ENCODE measurements at places on chromosomes 5 and 9.
A peak's percentile ranks its signal among the peaks of the same experiment; 100 is the strongest.

DNA sequence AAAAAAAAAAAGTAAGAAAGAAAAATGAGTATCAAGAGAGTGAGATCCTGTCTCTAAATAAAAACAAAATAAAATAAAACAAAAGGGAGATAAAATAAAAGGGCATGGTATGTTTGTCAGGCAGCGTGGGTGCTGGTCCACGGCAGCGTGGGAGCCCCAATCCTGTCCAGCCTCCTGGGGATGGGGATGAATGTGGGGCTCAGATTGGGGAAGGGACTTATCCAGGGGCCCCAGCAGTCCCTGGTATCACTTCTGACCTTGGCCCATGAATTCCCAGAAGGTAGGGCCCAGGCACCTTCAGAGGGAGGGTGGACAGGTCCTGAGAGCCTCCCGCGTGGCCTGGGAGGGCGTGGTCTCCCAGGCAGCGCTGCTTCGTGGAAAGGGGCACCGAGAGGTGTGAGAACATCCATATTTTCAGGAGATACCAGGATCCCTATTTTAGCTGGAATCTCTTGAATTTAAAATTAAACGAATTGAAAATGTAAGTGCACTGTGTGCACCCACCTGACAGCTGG is 71.2 kb downstream of the ZNF354C start:
- DNase-seq = no peak

- DNase-seq = no peak
Measured at GRCh38 chr5:158056130-158056825, 197.3 kb upstream of the CLINT1 start.

GRCh38 chr9:70256123-70256551 is 2.6 kb upstream of the SMC5 start:
- no peak for DNase-seq

GRCh38 chr5:17305017-17305416 is 87.6 kb downstream of the BASP1 start:
- no peak for DNase-seq

- no peak for DNase-seq
Measured at GRCh38 chr9:6214903-6215302, 704 bp upstream of the IL33 start.

GRCh38 chr5:154230526-154230925 is 40.0 kb downstream of the GALNT10 start:
- DNase-seq = no peak

GRCh38 chr5:126931963-126932660 is 98.2 kb downstream of the MARCHF3 start:
- no peak for DNase-seq

DNA sequence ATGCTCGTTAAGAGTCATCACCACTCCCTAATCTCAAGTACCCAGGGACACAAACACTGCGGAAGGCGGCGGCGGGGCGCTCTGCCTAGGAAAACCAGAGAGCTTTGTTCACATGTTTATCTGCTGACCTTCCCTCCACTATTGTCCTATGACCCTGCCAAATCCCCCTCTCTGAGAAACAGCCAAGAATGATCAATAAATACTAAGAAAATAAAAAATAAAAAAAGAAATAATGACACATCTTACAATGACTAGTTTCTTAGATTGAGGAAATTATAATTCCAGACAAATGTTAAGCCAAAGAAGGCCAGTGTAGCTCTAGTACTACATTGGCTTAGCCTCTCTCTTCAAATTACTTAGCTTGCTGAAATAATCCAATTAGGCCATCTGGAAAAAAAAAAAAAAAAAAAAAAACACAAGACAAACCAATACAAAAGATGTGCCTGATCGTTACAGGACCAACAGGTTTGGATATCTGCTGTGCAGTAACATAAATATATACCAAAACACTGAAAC is 58.0 kb downstream of the ANXA2R start:
- no peak for DNase-seq

GRCh38 chr5:2685651-2686272 is 65.7 kb downstream of the IRX2 start:
- DNase-seq = no peak

DNA sequence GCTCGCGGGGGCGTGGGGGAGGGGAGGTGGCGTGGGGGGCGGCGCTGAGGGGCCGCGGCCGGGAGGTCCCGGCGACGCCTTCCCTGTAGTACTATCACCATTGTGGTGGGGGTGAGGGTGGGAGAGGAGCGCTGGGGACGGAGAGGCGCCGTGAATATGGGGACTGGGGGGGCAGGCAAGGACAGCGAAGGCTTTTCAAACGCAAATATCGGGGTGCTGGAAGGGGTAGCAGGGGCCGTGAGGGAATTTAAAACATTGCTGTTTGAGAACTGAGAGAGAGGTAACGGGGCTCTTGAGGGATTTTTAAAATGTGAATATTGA is 427 bp downstream of the RBM27 start:
- DNase-seq = no peak

- DNase-seq = no peak
Measured at GRCh38 chr9:130483371-130483971, 38.7 kb downstream of the ASS1 start.

- DNase-seq = peak; percentile 60
Measured at GRCh38 chr9:129626625-129627284, 792 bp downstream of the NTMT1 start.

DNA sequence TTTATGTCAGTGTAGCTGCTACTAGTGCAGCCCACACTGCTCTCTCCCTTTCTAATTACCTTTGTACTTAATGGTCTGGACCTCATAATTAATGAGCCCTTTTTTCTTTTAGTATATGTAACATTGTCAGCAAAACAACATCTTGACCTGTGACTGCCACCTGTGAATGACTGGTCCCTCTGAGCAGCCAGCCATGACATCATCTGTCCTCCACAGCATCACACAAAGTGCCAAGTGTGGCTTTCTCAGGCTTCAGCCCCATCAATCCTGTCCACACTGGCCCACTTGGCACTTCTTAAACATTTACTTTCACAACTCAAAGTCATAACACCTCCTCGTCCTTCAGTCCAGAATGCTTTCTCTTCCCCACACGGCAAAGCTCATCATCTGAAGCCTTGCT is 104.7 kb downstream of the GPR21 start:
- no peak for DNase-seq

DNA sequence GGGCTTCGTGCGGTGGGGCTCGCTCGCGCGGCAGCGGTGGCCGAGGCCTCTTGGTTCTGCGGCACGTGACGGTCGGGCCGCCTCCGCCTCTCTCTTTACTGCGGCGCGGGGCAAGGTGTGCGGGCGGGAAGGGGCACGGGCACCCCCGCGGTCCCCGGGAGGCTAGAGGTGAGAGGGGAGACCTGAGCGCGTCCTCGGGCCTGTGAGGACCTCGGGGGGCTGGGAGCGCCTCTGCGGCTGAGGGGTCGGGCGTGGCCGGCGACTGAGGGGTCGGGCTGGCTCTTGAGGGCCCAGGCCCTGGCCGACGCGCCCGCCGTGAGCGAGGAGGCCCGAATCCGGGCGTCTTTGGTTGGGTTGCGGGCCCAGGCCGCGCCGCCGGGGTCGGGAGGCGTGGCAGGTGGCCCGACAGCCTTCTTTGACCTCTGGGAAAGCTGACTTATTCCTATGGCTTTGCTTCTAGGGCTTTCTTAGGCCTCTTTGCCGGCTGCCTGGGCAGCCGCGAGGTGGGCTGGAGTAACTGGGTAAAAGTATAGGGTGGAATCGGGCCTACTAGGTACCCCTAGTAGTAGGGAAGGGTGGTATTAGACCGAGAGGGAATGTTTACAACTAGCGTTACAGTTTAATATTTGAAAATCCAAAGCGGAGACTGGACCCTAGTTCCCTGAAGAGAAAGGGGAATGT is at the start of gene CANX:
Gene CANX (plus strand): TSS at position 33 of the 681 bp plus-strand sequence. CDS start 6,715 bp downstream, outside the sequence.
- DNase-seq = no peak

DNA sequence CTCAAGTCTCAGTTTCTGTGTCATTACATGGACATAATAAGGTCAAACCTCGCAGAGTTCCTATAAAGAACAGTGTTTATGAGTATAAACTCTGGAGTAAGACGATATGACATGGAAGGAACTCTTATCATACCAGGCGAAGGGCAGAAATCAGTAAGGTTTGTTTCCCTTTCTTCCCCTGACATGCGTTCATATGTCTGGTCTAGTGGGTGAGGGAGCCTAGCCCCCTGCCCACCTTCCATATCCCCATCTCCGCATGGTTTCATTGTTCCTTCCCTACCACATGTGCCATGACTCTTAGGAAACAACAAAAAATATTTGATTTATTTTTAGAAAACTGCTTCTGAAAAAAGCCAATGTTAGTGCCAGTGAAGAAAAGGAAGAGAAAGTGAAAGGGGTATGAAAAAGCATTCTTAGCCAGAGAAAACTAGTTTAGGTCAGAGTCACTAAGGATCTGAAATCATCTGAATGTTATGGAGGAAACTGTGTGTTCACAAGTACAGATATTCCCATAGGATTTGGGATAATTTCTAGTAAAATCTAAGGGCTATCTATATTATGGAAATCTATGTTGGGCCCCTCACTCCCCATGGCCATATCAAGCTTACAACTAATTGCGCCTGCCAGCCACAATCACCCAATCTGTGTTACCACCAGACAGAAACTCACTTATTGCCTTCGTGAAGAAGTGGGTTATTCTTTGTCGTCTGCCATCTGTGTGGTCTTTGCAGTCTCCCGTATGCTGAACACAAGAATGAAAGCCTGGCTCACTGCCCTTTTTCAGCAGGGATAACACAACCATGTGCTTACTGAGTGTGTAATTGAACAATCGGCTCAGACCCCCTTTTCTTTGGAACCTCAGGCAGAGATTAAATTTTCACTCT is 19.9 kb upstream of the HMHB1 start:
- no peak for DNase-seq

DNA sequence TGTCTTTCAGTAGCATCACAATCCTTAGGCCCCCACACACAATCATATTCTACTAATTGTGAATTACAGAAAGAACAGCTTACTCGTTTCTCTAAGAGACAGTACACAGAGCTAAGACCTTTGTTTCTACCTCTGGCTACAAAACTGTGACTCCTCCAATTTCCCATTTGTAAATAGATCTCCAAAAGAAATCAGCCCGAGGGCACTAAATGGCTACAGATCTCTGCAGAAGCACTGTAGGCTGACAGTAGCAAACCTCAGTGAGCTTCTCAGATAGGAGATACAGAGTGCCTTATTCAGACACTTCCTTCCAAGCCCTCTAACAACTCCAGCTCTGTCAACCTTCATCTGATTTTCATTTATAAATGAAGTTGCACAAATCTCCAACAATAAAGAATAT is 51.0 kb downstream of the EFNA5 start:
- DNase-seq = no peak

DNA sequence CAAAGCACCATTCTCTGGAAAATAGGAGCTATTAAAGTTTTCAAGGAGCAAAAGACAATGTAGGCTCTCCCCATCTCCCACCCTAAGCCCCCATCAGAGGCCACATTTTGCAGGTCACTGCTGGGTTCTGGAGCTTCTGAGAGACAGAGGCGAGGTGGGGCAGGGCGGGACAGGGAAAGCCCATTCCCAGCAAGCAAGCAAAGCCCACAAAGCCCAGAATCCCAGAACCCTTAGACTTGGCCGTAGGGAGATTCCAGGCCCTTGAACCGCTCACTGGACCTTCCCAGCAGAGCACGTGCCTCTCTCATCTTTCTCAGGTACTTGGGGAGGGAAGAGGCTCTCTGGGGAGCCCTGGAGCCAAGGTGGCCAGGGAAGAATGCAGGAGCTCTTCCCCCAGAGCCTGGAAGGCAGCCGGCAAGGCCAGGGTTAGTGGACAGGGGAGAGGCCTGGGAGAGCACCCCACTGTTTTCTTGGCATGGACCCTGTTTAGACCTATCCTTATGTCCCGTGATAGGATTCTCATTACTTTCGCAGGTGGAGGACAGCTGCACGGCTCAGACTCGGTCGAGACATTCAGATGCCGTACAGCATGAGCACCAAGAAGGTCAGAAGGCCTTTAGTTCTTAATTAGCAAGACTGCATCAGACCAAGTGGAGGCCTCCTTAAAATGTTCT is 52.4 kb downstream of the ZNF354C start:
- no peak for DNase-seq

- DNase-seq = no peak
Measured at GRCh38 chr9:4425319-4426045, 64.8 kb upstream of the SLC1A1 start.

DNA sequence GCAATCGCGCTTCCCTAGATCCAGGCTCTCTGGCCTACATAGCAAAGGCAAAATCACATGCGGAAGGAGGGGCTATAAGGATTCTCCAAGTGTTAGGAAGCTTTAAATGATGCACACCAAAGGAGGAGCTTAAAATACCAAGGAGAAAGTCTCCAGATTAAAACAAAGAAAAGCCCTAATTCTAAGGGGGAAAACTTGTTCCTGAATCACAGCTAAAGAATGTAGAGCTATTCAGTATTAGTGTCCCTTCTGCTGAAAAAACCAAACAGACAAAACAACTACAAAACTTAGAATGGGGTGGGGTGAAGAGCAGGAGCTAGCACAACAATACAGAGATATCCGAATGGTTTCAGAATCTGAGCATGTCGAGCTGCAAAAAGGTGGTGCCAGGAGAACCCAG is 213.7 kb downstream of the DCP2 start:
- no peak for DNase-seq

- DNase-seq = no peak
Measured at GRCh38 chr5:116572350-116573278, 2.0 kb downstream of the SEMA6A start.

- peak; percentile 31 for DNase-seq
Measured at GRCh38 chr5:87079219-87079618, 188.5 kb upstream of the RASA1 start.

DNA sequence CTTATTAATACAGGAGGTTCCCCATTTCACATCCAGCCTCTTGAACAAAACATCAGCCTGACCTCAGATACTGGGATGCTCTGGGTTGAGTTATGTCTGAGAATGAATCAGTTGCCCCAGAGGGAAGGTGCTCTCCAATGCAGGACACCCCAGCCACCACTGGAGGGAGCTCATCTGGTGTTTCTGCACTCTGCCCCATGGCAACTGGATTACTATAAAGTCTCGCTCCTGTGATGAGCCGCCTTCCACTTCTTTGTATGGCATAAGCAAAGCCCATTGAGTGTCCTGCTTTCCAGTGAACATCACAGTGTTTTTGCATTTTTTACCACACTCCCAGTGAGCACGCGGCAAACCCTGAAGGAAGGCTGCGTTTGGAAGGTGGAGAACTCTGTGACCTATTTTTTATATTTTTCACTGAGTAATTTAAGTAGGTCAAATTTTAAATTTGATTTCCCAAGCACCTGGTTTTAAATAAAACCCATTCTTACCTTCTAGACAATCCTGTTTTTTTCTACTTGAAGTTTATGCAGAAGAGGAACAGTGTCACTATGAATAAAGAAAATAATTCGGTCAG is 176.9 kb upstream of the WWC1 start:
- DNase-seq = no peak

GRCh38 chr5:146426853-146427618 is 20.1 kb upstream of the TCERG1 start:
- no peak for DNase-seq

DNA sequence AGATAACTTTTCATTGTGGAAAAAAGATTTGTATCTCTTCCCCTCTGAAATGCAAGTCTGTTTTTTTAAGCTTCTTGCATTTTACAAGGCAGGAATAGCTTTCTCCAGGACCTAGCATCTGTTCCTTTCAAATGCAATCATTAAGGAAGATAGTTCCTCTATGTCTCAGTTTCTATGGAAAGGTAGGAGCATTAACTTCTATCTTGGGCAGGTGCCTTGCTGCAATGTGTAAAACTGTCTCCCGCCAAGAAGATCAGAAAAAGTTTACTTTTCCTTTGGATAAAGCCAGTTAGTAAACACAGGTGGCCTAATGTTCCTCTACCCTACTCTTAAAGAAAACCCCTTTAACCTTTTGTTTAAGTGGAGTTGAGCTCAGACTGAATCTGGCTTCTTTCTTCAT is 560.6 kb upstream of the CYLC2 start:
- DNase-seq = no peak

GRCh38 chr5:102018690-102019089 is 277.4 kb downstream of the SLCO4C1 start:
- no peak for DNase-seq

- no peak for DNase-seq
Measured at GRCh38 chr5:71695595-71695994, 23.5 kb upstream of the CARTPT start.

Measured in T-helper 2 cell (primary cell).